ENCODE measurements at places on chromosomes 5 and 9. TPM values are rescaled to one million over a fixed set of nuclear protein-coding genes. Genes with fewer than 3 reads are reported as not detected.

The BHMT gene
- polyA plus RNA-seq = 305 TPM

The TAF11L6 gene
- polyA plus RNA-seq = not detected

The MARVELD2 gene
- 28.2 TPM for polyA plus RNA-seq

DNA sequence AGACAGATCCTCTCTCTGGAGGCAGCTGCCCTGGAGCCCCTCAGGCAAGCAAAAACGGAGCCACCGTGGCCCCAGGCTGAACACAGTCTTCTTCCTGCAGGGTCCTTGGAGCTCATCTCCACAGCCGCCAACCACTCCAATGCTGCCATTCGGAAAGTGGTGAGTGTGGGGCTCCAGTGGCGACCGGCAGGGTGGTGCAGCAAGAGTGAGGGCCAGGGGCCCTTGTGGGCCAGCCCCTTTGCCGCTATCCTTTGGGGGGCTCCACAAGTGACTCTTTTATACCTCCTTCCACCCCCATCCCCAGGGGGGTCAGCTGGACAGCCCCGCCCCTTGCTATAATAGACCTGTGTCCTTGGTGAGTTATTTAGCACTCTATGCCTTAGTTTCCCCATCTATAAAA, 47.4 kb upstream of the SUSD3 start:
- DNase-seq = no peak

DNA sequence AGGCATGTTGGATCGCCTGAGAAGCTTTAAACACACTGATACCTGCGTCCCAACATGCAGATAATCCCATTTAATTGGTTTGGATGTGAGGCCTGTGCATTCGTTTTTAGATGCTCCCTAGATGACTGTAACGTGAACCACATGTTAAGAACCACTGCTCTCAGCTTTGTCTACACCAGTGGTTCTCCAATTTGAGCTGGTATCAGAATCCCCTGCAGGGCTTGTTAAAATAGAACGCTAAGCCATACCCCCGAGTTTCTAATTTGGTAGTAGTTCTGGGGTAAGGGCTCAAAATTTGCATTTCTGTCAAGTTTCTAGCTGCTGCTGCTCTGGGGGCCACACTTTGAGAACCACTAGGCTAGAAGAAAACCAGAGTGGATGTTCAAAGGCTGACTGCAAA, 74.7 kb downstream of the S1PR3 start:
- no peak for DNase-seq

DNA sequence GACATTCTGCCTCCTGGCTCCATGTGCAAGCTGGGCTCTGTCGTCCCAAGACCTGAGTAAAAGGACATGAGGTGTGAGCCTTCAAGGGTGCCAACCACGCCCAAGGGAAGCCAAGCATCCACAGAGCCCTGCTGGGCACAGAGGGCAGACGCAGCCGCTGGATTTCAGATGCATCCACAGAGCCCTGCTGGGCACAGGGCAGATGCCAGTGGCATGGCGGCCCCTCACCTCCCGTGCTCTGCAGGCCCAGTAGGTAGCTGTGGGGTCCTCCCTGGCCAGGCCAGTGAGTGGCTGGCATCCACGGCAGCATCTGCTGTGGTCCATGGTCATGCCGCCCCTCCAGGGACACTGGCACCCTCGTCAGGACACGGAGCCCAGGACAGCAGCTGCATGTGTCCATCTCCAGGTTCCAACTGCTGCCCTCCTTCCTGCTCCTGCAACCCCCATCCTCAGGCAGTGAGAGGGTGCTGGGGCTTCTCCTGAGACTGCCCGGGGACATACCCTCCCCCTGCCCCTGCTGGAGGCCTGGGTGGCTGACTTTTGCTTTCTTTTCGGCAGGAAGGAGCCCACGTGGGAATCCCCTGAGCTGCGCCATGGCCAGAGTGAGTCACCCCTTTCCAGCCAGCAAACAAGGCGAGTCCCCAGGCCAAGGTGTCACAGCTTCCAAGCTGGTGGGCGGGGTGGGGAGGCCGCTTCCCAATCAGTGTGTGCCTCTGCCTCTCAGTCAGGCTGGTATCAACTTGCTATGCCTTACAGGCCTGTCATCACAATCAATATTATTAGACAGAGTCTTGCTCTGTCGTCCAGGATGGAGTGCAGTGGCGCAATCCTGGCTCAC, 4.0 kb upstream of the TRAF2 start:
- no peak for DNase-seq

- no peak for DNase-seq
Measured at GRCh38 chr5:79111387-79111959, at the start of gene BHMT. TSS of gene BHMT (plus strand) at chr5:79111809. CDS start at chr5:79111886, 77 bp downstream.

GRCh38 chr9:127873886-127874285, 3.6 kb downstream of the AK1 start:
- DNase-seq = no peak

GRCh38 chr5:170475294-170476000, 28.4 kb upstream of the KCNIP1 start:
- no peak for DNase-seq

All from right renal pelvis (tissue), 4 donors.